ENCODE measurements at places on chromosomes 2 and 18. TPM values are rescaled to one million over a fixed set of nuclear protein-coding genes. Genes with fewer than 3 reads are reported as not detected.

DUSP11 gene
- total RNA-seq: 28.6 TPM

RNF149 gene
- 49.9 TPM for total RNA-seq

CROCC2 gene
- total RNA-seq: not detected

ASB18 gene
- not detected for total RNA-seq

SLC8A1 gene
- 125 TPM for total RNA-seq

RTP5 gene
- total RNA-seq: not detected

RMDN2 gene
- total RNA-seq: 5.1 TPM

Measured in smooth muscle cell of the umbilical artery (primary cell).